ENCODE measurements at places on chromosomes 1 and 21.
A peak's percentile ranks its signal among the peaks of the same experiment; 100 is the strongest.

DNA sequence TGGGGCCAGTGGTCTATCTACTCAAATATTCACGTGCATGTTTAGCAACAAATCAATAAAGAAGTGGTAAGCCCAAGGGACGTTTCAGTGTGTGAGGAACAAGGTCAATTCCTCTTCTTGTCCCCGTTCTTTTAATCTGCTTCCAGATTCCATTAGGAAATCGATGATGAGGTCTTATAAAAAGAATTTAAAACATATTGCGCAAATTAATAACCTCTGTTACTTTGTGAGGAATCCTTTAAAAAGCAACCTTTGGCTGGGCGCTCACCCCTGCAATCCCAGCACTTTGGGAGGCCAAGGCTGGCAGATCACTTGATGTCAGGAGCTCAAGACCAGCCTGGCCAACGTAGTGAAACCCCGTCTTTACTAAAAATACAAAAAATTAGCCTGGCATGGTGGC, 113.0 kb upstream of the TMPRSS2 start:
- DNase-seq = no peak

DNA sequence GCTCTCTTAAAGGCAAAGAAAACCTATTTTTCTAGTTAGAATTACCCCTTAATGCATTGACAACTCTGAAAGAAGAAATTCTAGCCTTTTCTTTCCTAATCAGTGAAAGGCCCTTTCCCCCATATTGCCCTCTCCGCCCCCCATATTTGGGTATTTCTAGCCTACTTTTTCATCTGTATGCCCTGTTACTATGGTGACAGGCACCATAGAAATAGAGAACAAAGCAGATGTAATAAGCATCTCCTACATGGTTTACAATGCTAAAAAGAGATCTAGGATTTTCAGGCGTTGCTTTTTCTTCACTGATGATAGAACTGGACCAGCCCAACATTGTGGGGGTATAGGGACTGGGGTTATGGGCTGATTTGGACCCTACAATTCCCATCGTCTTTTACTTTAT, 14.5 kb downstream of the LRRC8B start:
- no peak for DNase-seq

DNA sequence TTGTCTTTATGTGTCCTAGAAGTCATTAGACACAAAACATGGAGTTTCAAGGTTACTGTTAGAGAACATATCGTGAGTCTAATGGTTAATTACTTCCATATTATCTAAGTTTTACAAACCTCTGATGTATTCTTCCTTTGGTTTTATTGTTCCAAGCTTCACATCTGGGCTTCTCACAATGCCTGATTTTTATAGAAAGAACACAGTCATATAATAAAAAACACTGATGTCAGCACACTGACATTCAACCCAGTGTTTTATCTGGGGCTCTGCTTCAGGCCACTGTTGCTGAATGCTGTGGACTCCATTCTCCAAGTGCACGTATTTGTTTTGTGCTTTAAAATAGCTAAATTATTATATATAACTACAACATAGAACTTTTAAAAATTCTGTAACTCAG, 232.9 kb downstream of the SMYD3 start:
- no peak for DNase-seq

DNA sequence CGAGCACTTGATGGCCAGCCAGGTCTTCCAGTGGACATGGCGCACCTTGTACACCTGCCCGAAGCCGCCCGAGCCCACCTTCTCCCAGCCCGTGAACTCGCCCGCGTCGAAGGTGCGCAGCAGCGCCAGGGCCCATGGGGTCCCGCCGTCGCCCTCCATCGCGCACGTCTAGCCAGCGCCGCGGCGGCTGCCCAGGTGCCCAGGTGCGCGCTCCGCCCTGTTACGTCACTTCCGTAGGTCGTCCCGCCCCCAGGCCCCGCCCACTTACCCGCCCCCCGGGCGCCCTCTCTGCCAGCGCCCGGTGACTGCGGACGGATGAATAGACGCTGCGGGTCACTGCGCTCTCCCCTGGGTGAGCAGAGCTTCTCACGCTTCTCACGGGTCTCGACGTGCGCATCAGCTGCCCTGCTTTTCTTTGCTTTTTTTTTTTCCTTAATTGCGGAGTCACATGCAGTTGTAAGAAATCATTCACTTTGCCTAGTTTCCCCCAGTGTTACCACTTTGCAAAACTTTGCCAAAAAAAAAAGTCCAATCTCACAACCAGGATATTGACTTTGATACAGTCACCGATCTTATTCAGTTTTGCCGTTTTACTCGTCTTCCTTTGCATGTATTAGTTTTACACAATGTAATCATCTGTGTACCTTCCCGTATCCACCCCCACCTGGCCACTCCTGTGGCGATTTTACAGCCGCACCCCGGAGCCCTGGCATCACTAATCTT, at the start of gene RIPK4:
Gene RIPK4 (minus strand): TSS at position 170 of the 723 bp plus-strand sequence. CDS start 11 bp downstream, at position 159.
- peak; percentile 61 for DNase-seq

- DNase-seq = no peak
Measured at GRCh38 chr1:117396074-117396473, 28.8 kb downstream of the MAN1A2 start.

- no peak for DNase-seq
Measured at GRCh38 chr1:916173-917075, 7.3 kb upstream of the SAMD11 start.

- no peak for DNase-seq
Measured at GRCh38 chr1:31931593-31932225, 6.5 kb downstream of the PTP4A2 start.

- no peak for DNase-seq
Measured at GRCh38 chr21:44918581-44919033, 2.1 kb downstream of the ITGB2 start.

DNA sequence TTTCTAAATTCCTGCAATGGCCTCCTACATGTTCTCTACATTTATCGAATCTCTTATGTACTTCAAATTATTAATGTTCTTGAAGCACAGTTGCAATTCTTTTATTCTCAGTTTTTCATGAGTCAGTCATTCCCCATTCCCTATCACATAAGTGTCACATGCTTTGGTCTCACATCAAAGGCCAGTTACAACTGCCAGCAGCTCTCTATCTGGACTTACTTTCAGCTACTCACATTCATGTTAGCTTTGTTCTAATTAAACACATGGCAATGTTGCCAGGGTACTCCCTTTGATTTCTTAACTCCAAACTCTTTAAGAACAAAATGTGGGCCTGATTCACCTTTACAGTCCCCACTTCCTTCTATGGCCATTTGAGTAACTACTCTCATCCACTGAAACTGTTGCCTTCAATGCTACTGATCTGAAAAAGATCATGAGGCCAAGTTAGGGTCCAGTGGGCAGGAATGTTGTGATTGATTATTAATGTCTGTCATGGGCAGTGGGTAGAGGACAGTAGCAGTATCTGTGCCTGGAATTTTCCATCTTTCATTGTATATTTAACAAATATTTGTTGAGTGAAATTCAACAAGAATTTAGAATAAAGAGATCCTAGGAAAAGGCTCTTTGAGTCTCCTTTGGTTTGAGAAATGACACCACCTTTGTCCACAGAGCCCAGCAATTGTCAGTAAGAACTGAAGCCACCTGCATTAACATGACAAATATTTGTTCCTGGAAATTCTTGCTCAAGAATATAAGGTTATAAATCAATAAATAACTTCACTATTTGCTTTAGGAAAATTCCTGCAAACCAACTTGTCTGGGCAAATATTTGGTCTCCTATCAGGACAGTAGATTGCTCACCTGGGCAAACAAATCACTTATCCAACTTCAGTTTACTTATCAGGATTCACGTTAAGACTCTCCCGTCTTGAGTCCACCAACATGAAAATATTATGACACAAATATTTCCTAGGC, 153.6 kb upstream of the SAMSN1 start:
- DNase-seq = no peak

- DNase-seq = no peak
Measured at GRCh38 chr1:20612221-20612746, 21.0 kb upstream of the PINK1 start.

DNA sequence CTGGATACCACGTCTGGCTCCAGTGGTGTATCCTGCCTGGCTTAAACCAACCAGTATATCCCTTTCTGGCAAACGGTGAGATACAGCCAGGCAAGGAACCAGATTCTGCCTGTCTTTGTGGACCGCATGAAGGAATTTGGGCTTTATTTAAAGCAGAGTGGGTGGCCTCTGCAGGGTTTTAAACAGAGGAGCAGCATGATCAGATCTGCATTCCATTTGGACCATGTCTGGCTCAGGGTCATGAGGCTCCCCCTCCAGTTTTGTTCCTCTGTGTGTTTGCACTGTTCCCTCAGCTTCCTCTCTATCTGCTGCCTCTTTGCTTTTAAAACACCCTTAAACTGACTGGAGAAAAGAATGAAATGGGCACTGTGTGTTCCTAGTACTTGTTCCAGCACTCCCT, 195.0 kb downstream of the GIPC2 start:
- no peak for DNase-seq

DNA sequence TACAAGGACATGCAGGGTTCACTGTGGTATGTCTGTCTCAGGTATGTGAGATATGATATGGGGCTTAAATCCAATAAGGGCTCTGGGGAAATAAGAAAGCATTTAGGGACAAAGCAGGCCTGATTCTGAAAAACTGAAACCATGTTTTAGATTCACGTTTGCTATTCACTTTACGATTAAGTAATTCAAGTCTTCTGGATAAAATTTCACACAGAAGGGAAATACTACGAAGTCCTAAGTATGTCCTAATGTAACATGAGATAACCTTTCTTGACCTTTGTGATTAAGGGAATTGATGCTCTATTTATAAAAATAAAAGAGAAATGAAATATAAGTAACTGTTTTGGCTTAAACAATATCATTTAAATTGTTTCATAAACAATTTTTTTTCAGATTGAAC, 55.4 kb downstream of the HNRNPR start:
- DNase-seq = no peak

DNA sequence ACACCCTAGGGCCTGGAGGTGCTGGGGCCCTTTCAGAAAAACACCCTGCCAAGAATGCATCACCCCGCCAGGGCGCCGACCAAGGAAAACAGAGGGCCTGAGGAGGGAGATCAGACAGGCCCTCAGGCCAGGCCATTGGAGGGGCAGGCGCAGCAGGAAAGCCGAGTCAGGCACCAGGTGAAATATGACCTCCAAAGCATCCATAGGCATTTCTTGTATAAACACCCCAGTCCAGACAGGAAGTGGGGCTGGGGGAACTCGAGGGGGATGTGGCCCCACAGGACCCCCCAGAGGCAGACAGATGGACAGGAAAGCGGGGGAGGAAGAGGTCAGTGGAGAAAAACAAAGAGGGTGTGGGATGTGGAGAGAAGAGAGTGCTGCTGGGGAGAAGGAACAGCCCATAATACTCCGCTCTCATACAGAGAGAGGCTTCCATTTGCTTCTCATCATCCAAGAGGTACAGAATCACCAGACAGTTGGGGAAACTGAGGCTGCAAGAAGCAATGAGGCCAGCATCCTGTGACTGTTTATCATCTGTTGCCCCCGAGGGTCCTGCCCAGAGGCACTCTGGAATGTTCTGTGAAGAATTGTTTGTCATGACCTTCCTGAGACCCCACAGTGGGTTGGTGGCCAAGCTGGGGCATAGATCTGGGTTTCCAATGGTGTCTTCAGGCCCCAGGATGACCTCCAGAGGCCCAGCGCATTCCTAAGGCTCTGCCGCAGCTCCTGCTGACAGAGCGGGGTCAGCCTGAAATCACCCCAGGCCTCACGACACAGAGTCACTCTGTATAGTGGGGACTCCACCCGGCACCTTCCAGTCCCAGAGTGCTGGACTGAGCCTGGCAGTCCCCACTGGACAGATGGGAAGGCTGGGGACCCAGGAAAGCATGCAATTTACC, 18.0 kb downstream of the TRIM62 start:
- no peak for DNase-seq

GRCh38 chr1:176552999-176553398, 90.0 kb downstream of the PAPPA2 start:
- DNase-seq = no peak

DNA sequence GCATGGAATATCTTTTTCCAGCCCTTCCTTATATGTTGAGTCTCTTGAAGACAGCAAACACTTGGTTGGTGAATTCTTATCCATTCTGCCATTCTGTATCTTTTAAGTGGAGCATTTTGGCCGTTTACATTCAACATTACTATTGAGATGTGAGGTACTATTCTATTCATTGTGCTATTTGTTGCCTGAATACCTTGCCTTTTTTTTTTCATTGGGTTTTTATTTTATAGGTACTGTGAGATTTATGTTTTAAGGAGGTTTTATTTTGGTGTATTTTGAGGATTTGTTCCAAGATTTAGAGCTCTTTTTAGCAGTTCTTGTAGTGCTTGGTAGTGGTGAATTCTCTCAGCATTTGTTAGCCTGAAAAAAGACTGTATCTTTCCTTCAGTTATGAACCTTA, 60.6 kb upstream of the ASPM start:
- DNase-seq = no peak

GRCh38 chr1:247415423-247416361, at the start of gene NLRP3:
TSS of gene NLRP3 (plus strand) at chr1:247416173. CDS start at chr1:247418801, 2,628 bp downstream.
- DNase-seq = no peak

DNA sequence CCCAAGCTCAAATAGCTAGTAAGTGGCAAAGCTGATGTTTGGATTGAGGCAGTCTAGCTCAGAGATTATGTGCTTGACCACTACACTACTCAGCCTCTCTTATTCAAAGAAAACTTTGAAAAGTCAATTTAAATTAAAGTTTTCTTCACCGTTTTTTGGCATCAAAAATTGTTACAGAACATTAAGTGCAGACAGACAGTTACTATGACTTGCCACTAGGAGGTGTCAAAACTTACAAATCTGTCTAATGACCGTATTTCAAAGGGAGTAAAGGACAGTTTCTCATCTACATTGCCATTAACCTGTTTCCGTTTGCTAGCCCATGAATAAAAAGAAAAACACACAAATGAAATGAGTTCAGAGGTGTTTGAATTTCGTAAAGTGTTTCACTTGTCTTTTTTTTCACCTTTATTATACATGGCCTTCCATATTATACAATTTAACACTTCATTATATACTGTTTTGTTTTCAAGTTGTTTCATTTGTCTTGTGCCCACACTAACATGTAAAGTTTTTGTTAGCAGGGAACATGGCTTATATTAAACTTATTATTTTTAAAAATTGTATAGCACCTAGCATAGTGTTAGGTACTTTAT, 57.4 kb upstream of the MTF2 start:
- DNase-seq = no peak

GRCh38 chr21:36630485-36631206, 68.3 kb upstream of the SIM2 start:
- peak; percentile 70 for DNase-seq

GRCh38 chr1:241113557-241113956, 243.4 kb downstream of the RGS7 start:
- no peak for DNase-seq

GRCh38 chr1:213973129-213973528, 14.6 kb upstream of the PROX1 start:
- DNase-seq = no peak

- no peak for DNase-seq
Measured at GRCh38 chr1:67586596-67586995, 98.4 kb upstream of the GADD45A start.

GRCh38 chr21:43938751-43939442, 73.2 kb upstream of the TRAPPC10 start:
- DNase-seq = peak; percentile 37

Measured in iPS DF 6.9 (cell line).